ENCODE measurements at places on chromosomes 7 and 10.

GRCh38 chr7:52777051-52777822 is 258.2 kb upstream of the POM121L12 start:
- no peak for DNase-seq

GRCh38 chr7:3371601-3372000 is 70.5 kb downstream of the SDK1 start:
- no peak for DNase-seq

DNA sequence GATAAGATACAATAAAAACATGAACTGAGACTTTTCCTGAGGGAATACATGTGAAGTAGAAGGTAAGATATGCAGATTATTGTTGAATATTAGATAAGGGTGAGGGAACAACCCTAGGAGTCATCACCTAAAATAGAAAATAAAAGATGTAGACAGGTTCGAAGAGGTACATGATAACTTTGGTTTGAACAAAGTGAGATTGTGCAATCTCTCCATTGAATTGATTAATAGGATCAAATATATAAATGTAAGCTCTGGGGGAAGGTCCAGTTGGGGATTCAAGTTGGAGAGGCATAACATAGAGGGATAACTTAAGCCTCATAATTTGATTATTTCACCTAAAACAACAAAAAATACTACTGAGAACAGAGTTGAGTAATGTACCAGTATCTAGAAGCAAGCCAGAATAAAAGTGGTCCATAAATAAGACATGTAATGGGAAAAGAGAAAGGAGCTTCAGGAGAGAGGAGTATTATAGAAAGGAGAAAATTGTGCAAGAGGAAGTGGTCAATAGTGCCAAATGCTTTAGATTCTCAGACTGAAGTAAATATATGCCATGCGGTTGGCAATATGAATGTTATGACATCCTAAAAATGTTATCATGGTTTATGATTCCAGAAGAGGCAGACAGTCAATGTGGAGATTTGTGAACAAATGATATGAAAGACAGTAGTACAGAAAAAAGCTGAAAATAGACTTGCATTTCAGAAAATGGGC is 282.3 kb upstream of the CHRM2 start:
- no peak for DNase-seq

DNA sequence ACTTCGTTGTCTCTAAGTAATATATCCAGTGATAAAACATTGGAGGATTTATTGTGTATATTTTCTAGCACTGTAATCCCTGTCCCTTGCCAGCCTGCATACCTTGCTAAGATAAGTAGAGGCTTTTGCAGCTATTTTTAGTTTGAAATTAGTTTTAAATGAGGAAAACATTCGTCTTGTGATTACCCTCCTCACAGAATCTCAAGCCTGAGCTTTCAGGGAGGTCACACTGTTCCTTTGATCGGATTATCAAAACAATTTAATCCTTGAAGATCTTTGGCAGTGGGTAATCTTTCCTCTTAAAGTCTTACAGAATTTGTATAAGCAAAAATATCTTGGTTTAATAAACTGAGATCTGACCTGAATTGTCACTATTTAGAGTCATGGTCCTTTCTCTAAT is 897.0 kb upstream of the CELF2 start:
- DNase-seq: no peak

- no peak for DNase-seq
Observed at GRCh38 chr7:141915565-141915964, 634 bp upstream of the OR9A4 start.

- DNase-seq: no peak
Observed at GRCh38 chr10:121804460-121804859, 123.4 kb downstream of the ATE1 start.

- no peak for DNase-seq
Observed at GRCh38 chr10:24357344-24358004, 148.5 kb downstream of the KIAA1217 start.

DNA sequence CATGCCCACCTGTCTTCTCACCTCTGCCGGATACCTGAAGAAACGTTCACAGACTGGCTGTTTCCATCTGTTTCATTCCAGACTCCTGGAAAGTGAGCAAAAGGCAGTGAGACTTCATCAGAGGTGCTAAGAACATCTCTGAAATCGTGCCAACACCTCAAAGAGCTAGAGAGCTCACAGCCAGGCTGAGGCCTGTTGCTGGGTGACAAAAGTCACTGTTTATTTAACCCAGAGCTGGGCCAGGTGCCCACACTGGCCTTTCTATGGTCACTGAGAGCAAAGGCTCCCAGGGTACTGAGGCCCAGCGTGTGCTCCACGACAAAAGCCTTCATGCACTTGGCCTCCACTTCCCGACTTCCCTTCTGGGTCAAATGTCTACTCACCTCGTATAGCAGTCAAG is 3.7 kb upstream of the NANOS1 start:
- DNase-seq: no peak

- DNase-seq: no peak
Observed at GRCh38 chr10:86355571-86356038, 11.0 kb downstream of the GRID1 start.

DNA sequence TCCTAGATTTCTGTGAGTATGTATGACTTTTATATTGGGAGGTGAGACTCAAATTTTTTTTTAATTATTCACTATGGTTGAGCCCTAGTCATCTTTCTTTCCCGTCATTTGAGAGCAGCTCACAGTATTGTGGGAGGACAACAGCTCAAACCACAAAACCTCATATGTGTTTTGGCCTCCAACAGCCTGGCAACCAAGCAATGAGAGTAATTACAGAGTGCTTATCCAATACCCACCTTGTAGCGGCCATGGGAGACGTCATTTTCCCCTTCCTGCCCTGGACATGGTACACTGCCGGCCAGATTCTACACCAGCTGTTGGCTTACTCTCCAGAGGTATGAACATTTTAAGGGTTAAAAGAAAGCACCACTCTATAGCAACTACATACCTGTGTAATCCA is 49.1 kb downstream of the DOCK4 start:
- no peak for DNase-seq

DNA sequence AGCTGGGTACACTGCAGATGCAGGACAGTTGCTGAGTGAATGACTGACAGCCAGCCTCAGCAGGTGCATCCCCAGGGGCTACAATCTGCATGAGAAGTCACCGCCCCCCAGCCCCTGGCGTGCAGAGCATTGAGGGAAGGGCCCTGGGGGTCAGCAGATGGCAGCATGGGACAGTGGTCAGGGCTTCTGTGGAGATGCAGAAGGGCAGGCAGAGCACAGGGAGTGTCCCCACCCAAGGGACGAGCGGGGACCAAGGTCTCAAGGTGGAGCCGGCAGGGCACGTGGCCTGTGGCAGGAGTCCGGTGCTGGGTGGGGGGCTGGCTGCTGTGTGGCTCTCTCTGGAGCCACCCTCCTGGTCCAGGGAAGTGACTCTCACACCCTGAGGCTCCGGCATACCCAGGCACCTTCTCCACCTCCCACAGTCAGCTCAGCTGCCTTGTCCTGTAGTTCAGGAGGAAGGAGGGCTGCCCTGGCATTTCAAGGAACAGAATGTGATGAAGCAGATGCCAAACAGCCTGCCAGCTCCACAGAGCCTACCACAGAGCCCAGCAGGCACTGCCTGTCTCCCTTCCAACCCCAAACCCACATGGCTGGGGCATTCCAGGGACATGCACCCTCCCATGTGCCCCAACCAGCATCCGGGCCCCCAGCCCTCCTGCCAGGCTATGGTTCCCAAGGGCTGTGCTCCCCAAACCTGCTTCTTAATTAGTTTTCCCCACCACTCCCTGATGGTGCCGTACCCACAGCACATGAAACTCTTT is 114.5 kb downstream of the TMEM130 start:
- no peak for DNase-seq

DNA sequence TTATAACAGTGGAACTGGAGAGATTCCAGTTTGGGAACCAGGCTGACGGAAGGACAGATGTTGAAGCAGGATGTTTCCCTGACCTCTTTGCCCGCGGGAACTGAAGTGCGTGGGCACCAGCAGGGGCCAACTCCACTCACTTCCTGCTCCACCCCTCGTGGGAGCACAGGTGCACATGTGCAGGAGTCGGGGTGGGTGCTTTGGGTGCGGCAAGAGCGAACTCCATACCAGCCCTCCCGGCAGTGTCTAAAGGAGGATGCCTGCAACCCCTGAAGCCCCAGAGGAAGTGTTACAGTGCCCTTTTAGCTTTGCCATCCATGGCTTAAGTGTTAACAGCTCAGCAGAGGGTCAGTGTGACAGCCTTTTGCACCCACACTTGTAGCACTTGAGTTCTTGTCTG is 27.4 kb upstream of the UBE3C start:
- no peak for DNase-seq

DNA sequence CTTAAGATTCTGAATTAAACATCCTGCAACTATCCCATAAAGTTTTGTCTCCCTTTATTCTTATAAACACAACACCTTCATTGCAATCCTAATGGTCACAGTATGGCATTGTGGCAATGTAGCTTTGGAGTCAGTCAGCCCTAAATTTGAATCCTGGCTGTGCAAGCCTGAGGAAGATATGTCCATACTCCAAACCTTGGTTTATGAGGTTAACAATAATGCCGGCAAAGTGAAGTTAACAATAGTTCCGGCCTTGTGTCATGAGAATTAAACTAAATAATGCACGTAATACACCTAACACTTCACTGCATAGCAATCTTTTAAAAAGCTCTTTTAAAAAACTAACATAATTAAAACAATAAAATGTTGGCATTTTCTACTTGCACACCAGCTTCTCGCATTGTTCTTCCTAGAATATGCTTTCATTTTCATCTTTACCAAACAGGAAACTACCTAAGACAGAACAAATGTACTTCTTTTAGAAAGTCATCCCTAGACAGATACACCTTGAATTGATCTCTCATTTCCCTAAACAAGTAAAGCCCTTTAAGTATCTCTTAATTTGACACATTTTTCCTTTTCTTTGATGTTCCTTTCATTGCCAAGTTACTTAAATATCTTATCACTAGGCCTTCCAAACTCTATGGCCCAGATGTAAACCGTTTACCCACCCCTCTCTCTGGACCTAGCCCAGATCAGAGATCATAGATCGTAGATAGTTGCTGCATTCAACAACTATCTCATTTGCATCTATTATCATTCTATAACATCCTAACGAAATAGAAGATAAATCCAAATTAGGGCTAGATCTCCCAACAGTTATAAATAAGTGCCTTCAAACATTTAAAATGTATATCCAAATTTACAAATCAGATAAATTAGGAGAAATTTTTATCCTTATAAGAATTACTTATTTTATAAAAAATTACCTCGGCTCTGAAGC is 66.7 kb downstream of the CREB3L2 start:
- no peak for DNase-seq

- no peak for DNase-seq
Observed at GRCh38 chr10:129811208-129811607, 152.9 kb downstream of the EBF3 start.

GRCh38 chr10:44684661-44685060 is 226.5 kb upstream of the TMEM72 start:
- DNase-seq: no peak

- no peak for DNase-seq
Observed at GRCh38 chr7:105618016-105618296, 36.7 kb upstream of the EFCAB10 start.

DNA sequence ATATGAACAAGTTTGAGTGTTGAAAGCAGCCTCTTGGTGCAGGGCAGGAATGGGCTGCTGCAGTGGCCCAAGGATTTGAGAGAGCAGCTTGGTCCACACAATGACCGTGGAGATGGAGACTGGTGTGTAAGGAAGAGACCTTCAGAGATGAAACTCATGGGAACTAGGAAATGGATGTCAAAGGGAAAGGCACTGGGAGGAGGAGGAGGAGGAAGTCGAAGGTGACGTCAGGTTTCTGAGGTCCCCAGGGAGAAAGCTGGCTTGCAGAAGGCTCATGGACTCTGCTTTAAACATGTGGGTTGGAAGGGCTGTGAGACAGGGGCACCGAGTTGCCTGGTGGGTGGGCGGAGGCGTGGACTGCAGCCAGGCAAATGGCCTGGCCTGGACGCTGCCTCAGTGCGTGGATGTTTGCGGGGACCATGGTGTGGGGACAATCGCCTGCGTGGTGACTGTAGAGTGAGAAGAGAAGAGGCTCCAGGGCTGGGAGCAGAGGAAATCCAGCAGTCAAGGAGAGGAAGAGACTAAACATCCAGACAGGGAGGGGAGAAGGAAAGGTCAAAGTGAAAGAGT is 14.6 kb downstream of the C10orf71 start:
- DNase-seq: no peak

DNA sequence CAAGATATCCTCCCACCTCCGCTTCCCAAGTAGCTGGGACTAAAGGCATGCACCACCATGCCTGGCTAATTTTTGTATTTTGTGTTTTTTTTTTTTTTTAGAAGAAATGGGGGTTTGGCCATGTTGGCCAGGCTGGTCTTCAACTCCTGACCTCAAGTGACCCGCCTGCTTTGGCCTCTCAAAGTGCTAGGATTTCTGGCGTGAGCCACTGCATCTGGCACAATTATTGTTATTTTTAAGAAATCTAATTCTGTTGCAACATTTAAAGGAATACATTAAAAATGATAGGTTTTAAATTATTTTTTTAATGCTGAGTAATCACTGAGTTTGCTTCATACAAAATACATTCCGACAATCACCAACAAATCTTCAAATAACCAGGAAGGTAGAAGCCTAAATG is 178.1 kb upstream of the SEMA3E start:
- DNase-seq: no peak

GRCh38 chr7:141533149-141533949 is 17.9 kb upstream of the AGK start:
- peak; percentile 47 for DNase-seq
